Cortex of kidney (tissue), 1 donor: ENCODE measurements at places on chromosomes 6 and 20.

DNA sequence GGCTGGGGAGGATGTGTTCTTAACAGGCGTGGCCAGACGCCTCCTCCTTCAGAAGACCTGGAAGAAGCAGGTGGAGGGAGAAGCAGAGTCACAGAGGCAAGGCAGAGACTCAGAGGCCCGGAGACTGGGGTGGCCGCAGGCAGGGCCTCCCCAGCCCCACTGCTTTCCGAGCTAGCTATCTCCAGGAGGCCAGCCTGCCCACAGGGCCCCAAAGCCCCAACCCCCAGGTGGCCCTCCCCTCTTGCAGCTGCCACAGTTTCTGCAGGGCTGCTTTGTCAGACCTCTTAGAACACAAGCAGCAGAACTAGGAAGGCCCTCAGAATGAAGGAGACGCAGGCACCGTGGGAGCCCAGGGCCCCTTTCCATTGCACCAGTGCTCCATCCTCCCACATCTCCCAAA, 69.0 kb upstream of the MLN start:
- DNase-seq = no peak

- DNase-seq = no peak
Measured at GRCh38 chr6:126064748-126065401, 78.5 kb downstream of the TRMT11 start.

DNA sequence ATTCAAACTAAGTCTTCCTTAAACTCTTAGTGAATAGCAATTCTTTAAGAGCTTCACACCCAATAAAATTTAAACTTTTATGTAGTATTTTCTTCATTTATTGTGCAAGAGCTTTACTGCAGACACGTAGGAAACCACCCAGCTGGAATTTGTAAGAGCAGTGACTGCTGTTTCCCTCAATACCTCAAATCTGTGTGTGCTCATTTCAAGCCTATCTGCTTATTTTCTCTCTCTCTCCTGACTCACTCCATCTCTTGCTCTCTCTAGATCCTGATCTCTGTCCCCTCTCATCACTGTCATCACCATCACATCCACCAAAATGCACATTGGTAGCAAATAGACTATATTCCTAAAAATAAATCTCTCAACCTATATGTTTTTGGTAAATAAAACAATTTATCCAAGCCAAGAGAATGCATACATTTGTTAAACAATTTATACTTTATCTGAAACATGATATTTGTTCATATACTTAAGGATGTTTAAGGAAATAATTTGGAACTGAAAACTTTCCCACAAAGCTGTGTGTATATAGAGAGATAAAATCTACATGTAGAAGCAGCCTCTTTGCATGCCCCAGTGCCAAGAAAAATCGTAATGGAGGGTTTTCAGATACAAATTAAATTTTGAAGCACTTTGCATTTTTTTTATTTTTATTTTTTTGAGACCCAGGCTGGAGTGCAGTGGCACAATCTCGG, 273.0 kb downstream of the TFAP2A start:
- DNase-seq = no peak

- DNase-seq = no peak
Measured at GRCh38 chr6:63097222-63097621, 114.0 kb upstream of the FKBP1C start.

GRCh38 chr20:35562541-35563110, 20.7 kb downstream of the ERGIC3 start:
- DNase-seq = no peak

GRCh38 chr6:27894839-27895762, 17.1 kb downstream of the OR2B2 start:
- no peak for DNase-seq

DNA sequence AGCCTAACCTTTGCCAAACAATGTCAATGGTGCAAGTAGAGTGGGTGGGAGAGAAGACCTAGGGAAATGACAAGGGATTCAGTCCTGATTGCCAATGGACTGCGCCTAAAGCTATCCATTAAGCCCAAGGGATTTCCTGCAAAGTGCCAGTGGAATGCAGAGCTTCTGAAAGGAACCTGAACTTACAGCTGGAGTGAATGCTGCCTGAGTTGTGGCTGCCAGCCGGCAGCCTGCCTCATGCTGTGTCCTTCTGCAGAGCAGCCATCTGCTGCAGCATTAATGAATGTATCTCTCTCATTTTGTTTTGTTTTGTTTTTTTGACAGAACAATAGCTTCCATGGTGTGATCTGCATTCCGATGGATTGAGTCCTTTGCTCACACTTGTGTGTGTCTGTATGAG, 44.7 kb downstream of the SLC35F1 start:
- no peak for DNase-seq

DNA sequence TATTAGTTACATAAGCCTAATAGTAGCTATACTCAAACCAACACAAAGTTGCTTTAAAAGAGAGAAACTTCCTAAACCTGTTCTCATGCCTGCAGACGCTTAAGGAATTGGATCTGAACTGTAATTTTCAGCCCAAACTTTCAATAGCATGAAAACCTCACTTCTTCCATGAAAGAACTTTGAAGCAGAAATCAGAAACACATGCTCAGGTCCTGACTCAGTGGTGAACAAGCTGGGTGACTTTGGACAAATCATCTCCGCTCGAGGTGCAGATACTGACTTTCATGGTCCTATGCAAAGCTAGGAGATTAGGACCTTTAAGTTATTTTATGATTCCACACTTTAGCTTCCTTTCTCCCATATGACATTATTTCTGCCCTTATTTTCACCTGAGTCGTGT, 36.5 kb downstream of the NOX3 start:
- no peak for DNase-seq

- DNase-seq = no peak
Measured at GRCh38 chr6:54108271-54108670, 3.0 kb upstream of the MLIP start.

DNA sequence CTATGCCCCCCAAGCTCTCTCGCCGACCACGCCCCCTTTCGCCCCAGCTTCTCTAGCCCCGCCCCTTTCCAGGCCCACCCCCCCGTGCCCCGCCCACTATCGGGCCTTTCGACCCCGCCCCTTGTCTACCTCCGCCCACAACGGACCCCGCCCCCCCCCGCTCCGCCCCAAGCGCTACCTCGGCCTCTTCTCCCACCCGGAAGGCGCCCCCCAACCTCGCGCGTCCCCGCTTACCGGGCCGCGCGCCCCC, 200 bp downstream of the ZBTB22 start:
- no peak for DNase-seq

DNA sequence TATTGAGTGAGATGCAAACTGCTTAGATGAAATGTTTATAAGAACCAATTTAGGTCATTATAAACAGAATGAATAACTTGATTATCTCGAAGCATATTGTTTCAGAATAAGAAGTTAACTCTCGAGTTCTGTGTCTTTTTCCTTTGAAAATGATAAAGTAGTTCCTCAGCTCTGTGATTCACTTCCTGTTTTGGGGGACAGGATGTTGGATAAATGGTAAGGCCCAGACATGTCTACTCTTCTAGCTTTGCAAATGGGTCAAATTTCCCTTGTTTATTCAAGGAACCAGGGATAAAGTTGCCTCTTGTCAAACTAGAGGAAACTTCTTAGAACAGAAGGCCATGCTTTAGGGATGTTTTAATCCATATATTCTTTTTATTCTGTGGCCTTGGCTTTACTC, 246.9 kb downstream of the SOX4 start:
- DNase-seq = no peak

- no peak for DNase-seq
Measured at GRCh38 chr6:56649782-56650181, 7.1 kb upstream of the DST start.

- DNase-seq = no peak
Measured at GRCh38 chr6:3893917-3894316, 44.7 kb downstream of the FAM50B start.

DNA sequence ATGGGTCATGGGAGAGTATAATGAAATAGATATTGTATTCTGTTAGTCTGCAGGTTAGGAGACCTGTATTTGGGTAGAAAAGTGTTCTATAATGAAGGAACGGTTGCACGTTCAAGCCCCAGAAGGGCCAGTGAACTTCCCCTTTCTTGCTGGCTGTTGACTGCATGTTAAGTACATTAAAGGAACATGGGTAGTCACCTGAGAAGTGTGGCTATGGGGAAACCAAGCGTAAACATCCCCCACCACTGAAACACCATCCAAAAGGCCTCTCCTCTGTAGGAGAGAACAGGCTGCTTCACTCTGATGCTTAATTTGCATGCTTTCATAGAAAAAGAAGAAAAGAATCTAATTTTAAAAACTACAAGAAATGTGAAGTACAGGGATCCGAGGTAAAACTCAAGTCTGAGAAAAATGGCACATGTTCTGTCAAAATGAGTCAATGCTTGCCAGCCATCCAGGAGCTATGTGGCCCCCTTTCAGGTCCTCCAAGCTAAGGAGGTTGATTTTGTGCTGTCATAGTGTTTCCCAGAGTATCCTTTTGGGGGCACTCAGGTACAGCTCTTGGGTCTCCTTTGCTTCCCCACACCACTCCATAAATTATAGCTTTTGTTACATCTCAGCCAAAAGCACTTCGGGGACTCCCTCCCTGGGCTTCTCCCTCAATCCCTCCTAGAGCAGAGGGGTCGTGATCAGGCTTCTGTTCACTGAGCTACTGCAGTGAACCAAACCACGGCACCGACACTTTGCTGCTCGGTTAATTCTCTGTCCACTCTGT, 283.7 kb upstream of the AGPAT4 start:
- DNase-seq = no peak

DNA sequence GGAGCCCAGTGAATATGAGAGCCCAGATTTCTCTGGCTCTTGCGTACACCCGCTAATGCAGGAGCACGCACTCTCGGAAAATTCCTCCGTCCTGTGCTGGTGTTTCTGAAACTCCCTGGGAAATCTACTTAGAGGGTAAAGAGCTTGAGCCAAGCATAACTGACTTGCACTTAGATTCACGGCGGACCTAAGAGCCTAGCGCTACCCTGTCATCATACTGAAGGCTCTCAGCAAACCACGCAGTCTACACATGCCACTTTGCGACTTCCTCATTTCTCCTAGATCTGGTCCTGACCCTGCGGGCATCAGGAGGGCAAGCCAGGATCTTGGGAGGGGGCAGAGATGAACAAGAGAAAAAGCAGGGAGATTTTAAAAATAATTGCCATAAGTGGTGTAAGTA, 324.7 kb downstream of the CD83 start:
- no peak for DNase-seq

- DNase-seq = no peak
Measured at GRCh38 chr6:31794866-31795615, 511 bp downstream of the VARS1 start.

DNA sequence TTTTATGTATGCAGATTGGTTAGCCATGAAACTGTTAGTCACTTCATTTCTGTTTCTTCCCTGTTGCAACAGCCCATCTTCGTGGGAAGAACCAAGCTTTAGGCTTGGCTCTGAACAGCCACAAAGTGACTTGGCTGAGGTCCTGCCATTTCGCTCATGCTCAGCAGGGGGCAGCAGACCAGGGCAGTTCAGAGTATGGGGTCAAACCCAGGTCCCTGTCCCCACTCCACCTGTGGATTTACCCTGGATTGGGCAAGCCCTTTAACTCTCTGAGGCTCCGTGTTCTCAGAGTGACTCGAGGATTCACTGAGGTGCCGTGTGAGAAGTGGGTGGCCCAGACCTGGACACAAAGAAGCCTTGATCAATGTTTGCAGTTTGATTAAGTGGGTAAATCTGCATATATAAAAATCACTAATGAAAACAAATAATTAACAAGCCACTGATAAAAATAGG, 19.8 kb upstream of the MAP1LC3A start:
- no peak for DNase-seq

DNA sequence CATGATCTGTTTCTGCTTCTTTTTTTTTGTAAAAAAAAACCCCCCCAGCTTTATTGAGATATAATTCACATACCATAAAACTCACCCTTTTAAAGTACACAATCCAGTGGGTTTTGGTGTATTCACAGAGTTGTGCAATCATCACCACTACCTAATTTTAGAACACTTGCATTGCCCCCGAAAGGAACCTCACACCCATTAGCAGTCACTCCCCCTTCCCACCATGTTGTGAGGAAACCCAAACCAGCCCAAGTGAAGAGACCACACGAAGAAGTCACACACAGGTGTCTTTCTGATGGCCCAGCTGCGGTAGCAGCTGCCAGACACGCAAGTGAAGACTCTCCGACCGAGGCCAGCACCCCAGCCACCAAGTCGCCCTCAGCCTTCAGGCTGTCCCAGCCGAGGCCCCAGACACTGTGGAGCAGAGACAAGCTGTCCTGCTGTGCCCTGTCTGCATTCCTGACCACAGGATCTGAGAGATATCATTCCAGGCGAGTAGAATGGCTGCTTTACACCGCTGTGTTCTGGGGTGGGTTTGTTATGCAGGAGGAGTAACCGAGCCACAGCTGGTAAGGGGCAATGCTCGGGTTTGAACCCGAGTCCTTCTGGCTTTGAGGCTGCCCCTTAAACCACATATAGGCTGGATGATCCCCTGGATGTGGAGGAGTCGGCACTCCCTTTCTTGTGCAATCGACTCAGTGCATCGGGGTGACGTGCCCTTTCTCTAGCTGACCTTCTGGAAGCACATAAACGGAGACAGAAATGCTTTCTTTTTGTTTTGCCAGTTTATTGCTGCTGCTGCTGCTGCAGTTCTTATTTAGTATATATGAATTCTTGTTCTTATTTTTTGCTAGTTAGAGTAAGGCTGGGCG, 59.1 kb upstream of the PTPN1 start:
- DNase-seq = no peak

GRCh38 chr20:62168890-62169435, 13.9 kb upstream of the MTG2 start:
- no peak for DNase-seq

GRCh38 chr6:161068321-161068741, 76.8 kb downstream of the MAP3K4 start:
- no peak for DNase-seq

DNA sequence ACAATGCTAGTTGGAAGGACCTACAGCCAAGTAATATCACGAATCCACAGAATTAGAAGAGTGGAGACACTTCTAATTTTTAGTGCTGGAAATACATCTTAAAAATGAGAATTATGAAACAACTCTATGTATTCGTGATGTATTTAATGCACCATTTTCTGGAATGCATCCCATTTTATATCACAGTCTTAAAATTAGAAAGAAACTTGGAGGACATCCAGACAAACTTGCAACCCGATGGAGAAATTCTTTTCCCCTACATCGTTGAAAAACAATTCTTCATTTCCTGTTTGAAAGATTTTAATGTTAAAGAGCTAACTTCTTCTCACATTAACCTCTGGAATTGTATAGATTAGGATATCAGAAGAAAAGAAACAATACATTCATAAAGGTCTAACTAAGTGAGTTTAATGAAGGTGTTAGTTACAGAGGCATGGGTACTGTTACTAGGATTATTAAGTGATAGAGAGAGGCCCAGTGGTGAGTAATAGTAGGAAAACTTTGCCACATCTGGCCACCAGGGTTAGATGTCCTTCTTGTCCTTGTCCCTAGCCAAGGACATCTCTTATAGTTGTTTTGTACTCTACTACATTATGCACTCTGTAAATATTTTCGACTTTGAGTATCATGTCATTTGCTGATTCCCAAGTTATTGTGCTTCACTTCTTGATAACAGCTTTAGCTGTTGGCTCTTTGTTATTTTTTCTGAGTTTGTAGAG, 502.4 kb upstream of the PTCHD4 start:
- DNase-seq = no peak

GRCh38 chr20:25042531-25043498, 15.1 kb downstream of the ACSS1 start:
- no peak for DNase-seq
